ENCODE measurements at places on chromosomes 5 and 9.

GRCh38 chr9:112755675-112756074 lies 5.1 kb downstream of the SNX30 start:
- DNase-seq, result no peak

DNA sequence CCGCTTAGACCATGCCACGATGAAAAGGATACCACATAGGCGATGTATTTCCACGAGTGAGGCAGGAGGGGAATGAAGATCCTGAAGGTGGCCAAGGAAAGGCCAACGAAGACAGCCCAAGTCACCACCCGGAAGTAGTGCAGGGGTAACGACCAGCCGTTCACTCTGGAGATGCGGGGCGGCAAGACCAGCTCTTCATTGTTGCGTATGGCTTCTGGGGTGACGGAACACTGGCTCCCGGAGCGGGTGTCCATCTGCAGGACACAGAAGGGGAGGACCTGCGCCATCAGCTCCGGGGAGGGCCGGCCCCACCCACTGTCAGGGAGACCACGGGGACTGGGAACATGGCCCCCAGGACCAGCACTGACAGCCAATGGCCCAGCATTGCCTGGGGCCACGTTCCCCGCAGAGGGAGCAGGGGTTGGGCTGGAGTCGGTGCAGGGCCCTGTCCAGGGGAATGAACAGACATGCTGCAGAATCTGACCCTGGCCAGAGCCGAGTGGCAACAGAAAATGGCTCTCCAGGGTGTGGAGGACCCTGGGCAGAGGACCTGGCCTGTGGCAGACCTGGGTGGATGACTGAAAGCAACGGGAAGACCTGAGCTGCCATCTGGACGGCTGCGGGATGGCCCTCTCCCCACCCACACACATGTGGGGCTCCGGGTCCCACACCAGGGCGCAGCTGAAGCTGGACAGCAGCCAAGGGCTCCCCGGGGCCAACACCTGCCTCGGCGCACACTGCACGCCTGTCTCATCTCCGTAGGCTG lies 17.7 kb downstream of the ZDHHC11B start:
- DNase-seq, result no peak

- DNase-seq, result no peak
Measured at GRCh38 chr9:136614372-136614922, 48.3 kb upstream of the EGFL7 start.

DNA sequence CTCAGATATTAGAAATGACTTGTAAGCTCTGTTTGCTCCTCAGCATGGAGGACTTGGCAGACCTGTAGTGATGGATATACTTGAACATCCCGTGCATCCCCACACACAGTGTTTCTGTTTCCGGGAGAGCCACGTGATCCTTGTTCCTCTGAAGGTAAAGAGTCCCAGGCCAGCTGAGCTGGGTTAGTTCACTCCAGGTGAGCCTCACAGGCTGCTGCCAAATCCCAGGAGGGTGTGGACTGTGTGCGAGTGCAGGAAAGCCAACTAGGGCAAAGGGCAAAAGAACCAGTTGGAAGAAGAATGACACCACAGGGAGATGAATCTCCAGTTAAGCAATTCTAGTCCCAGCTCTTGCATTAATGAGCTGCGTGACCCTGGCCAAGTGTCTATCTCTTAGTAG lies 10.4 kb upstream of the TOMM5 start:
- no peak for DNase-seq

DNA sequence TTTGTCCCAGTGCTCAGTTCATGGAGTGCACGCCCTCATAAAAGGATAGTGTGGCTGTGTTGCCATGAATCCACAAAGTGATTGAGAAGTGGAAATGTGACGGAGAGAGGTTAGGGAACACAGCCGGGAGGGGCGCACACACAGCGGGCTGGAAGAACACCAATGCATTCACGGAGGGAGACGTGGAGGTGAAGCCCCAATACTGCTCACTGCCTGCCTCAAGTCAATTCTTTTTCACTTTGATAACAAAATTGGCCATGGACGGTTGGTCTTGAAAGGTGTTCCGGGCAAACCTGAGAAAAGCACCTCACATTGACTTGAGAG lies 424.1 kb downstream of the MED10 start:
- DNase-seq, result no peak

DNA sequence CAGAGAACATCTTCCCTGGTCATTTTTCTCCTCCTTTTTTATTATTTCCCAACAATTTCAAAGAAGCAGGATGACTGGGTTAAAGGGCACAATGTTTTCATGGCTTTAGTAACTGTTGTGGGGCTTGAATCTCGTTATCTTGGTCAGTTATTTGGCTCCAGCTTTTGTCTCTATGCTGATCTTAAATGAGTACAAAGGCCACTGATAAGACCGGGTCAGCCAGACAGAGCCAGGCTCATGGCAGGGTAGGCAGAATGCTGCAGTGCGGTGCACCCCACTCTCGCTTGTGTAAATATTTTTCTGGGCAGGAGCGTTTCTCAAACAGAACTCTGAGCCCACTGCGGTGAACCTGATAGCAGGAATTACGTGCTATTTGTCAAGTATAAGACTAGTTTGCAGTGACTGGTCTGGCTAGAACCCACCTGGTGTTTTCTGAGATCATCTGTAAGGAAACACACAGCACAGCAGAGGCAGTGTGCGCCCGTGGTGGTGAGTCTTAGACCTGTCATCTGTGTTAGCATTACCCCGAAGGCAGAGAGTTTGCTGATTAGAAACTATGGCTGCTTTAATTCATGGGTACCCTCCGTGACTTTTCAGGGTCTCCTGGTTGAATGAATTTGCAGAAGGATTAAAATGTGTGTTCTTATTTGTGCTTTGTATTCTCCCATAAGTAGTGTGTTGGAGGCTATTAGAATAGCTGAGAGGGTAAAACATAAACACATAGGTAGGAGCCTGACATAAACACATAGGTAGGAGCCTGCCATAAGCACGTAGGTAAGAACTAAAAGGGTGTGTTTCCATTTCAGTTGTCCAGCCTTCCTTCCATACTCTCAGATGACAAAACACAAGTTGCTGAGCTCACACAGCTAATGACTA lies 158.6 kb upstream of the DMRT1 start:
- no peak for DNase-seq

GRCh38 chr9:110156902-110157301 lies 51.1 kb downstream of the C9orf152 start:
- no peak for DNase-seq

- DNase-seq, result no peak
Measured at GRCh38 chr9:113301548-113301947, 1.6 kb downstream of the RNF183 start.

DNA sequence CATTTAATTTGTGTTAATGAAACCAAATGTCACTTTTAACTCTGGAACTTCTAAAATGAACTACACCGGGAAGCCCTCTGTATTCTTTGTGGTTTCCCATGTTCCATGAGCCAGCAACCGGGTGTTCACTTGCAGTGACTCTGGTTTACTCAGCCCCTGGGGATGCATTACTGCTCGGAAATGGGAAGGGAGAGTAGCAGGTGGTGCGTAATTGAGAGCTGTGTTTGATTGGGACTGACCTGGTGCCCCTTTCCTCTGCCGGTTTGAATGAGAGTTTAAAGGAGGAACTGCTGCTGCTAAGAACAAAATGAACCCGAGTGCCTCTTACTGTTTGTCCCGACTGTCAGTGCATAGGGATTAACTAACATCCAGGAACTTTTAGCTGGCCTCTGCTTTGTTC lies 100.1 kb upstream of the DHFR start:
- DNase-seq, result no peak

GRCh38 chr5:146283344-146283761 lies 55.3 kb upstream of the POU4F3 start:
- no peak for DNase-seq
